Vein endothelial cell (primary cell): ENCODE measurements at places on chromosomes 2 and 18. TPM values are rescaled to one million over a fixed set of nuclear protein-coding genes. Genes with fewer than 3 reads are reported as not detected.

Gene CYP26B1
- total RNA-seq, result 0.19 and 0.65 TPM in 2 replicates

Gene GALNT5
- total RNA-seq, result not detected in 2 replicates

Gene PNPT1
- total RNA-seq, result 24.5 and 27.8 TPM in 2 replicates

Gene IL36B
- not detected in 2 replicates for total RNA-seq

Gene PROM2
- 0.57 TPM in 1 of 2 replicates, not detected in the other for total RNA-seq

Gene OSR1
- 0.33 TPM in 1 of 2 replicates, not detected in the other for total RNA-seq

Gene CHST10
- 12.9 and 19.3 TPM in 2 replicates for total RNA-seq

Gene CCL20
- 0.98 and 1.4 TPM in 2 replicates for total RNA-seq

Gene C2orf80
- total RNA-seq, result not detected in 2 replicates

Gene CENPA
- 5.2 and 6.7 TPM in 2 replicates for total RNA-seq

Gene DPP4
- 10.3 and 16.0 TPM in 2 replicates for total RNA-seq

Gene SPP2
- not detected in 2 replicates for total RNA-seq

Gene GRP
- total RNA-seq, result not detected in 2 replicates

Gene GLI2
- total RNA-seq, result under 0.01 and 0.19 TPM in 2 replicates

Gene KATNAL2
- 0.86 and 0.98 TPM in 2 replicates for total RNA-seq

Gene SIX2
- under 0.01 and 0.10 TPM in 2 replicates for total RNA-seq

Gene CD226
- under 0.01 and 0.10 TPM in 2 replicates for total RNA-seq
